Left ventricle myocardium superior (tissue), 1 donor: ENCODE measurements at places on chromosomes 2 and 18. TPM values are rescaled to one million over a fixed set of nuclear protein-coding genes. Genes with fewer than 3 reads are reported as not detected.

Gene ANKRD29
- total RNA-seq: 9.8 TPM

DNA sequence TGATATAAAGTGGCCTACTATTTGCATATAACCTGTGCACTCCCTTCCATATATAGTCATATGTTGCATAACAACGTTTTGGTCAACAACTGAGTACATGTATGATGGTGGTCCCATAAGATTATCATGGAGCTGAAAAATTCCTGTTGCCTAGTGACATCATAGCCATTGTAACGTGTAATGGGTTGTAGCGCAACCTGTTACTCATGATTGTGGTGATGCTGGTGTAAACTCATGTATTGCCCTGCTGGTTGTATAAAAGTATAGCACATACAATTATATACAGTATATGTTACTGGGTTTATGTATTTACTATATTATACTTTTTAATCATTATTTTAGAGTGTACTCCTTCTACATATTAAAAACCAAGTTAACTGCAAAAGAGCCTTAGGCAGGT, 144.8 kb upstream of the IL1R2 start:
- DNase-seq: no peak

DNA sequence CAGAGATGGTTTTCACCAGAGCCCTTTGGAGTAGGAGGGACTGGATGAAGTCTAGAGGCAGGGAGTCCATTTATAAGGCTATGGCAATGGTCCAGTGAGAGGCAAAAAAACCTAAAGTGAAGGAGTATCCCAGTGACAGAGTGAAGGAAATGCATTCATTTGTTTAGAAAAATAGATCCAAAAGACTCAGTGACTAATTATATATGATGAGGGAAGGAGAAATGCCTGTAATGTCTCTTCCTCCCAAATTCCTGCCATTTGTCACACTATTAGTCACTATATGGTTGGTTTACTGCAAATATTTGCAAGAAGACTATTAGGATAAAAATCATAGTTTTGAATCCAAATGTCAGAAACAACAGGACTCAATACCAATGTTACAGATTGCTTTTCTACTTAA, 104.2 kb downstream of the ZNF521 start:
- no peak for DNase-seq

Gene AFF3
- 10.0 TPM for total RNA-seq

GRCh38 chr2:4762951-4763376, 929.2 kb upstream of the SOX11 start:
- no peak for DNase-seq

- no peak for DNase-seq
These were observed 18.4 kb downstream of the GRP start for GRCh38 chr18:59238385-59238784.

Gene UGT1A5
- not detected for total RNA-seq

Gene CROCC2
- total RNA-seq: not detected

- DNase-seq: no peak
These were observed 438.6 kb upstream of the HNMT start for GRCh38 chr2:137525641-137526190.

- DNase-seq: no peak
These were observed 199.0 kb downstream of the LPIN1 start for GRCh38 chr2:11945139-11946126.

Gene TAF4B
- total RNA-seq: 1.1 TPM
